Stimulated activated naive CD4-positive, alpha-beta T cell (primary cell): ENCODE measurements at places on chromosomes 12 and 14.

DNA sequence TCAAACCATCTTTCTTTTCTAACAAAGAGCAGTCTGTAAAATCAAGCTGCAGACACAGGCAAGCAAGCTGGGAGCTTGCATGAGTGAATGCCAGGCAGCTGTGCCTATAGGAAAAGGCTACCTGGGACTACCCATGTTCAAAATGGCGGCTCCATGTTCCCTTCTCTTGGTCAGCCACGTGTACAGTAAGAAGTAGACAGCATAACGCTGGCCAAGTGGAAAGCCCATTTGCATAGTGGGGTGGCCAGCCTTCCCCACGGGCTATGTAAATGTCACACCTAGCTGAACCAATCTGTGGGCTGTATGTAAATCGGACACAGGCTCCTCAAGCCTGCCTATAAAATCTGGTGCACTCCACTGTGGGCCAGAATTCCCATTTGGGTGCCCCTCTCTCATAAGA lies 117.1 kb downstream of the SYT10 start:
- DNase-seq, result no peak

GRCh38 chr12:8689681-8690080 lies 8.1 kb upstream of the RIMKLB start:
- DNase-seq, result no peak

DNA sequence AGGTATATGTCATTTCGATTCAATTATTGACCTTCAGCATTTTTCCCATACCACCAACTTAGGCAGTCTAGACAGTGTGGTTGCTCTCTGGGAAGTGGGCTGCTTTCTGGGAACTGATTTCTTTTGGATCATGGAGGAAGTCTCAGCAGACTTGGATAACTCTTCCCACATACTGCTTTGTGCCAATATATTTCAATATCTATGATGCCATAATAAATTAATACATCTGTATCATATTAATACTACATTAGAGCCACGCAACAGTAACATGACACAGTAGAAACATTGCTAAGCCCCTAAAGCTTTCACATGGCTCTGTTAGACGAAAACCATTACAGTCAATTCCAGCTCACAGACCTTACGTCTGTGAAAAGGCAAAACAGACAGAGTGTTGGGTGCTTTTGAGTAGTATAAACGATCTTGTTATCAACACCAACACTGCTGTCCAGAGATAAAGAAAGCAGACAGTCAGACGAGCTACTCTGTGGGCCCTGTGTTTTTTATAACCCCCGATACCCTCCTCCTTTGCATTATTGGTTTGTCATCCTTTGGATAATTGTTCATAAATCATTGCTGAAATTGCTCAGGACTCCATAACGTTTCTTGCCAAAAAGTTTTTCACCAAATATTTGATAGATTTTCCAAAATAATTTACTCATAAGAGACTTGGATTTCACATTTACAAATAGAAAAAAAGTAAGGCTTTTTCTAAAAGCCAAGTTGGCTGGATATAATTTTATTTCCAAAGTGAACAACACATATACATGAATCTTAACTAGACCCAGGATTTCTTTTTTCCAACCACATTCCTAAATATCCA lies 439.7 kb downstream of the ADAMTS20 start:
- DNase-seq, result no peak

DNA sequence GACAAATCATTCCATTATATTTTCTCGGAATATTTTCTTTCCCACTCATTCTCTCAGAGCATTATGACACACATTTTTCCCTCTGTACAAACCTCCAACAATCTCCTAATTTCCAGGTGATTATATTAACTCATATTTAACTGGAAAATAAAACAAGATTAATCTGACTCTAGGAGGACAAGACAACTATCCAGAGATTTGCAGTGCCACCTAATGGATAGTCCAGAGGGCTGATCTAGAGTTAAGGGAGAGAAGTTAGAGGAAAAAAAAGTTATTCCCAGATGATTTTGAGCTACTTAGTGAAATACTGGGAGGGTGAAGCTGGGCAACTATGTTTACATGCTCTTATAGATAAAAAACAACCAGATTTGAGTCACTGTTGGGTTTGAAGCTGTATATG lies 161.7 kb downstream of the ALX1 start:
- no peak for DNase-seq

- DNase-seq, result no peak
Measured at GRCh38 chr14:92565718-92566115, 52.1 kb downstream of the RIN3 start.

DNA sequence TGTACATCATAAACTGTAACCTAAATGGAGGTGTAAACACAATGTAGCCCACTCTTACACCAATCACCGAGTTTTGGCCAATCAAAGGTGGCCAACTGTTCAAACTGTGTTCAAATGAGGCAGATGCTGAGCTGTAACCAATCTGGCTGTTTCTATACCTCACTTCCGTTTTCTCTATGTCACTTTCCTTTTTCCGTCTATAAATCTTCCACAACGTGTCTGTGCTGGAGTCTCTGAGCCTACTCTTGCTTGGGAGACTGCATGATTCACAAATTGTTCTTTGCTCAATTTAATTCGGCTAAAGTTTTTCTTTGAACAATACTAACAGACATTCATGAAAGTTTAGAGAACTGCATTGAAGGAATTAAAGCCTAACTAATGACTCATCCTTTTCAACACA lies 547.1 kb upstream of the USP15 start:
- DNase-seq, result no peak

DNA sequence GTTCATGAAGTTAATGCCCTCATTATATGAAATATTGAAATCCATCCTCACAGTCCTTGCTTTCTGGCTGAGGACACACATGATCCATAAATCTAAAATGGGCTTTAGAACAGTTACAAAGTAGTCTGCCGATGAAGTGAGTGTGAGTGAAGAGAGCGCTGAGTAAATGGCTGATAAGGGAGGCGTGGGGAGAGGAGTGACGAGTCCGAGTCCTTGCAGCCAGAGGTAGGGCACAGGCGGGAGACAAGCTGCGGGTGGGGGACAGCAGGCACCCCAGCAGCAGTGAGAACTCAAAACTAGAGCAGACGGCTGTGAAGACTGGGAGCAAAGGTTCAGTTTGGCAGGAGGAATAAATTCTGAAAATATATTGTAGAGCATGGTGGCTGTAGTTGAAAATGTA lies 140.1 kb upstream of the ATP2B1 start:
- no peak for DNase-seq

DNA sequence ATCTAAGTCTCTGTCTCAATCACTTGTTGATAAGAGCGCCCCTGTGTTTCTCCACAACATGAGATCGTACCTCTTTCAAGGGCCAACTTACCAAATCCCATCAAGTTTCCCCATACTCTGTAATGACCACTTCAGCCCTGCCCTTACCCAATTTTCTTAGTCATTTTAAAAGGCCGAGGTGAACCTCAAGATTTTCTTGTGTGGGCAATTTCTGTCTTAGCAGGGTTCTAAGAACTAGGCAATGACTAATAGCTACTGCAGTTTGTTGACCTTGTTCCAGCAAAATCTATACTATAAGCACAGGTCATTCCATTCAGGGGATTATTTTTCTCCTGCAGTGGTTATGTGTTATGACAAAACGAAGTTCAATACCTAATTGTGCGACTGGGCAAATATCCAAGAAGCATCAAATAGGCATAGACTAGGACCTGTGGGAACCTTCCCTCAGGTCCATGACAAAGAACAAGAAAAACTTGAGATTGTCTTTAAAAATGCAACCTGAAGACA lies 359.8 kb downstream of the PCNX1 start:
- no peak for DNase-seq

DNA sequence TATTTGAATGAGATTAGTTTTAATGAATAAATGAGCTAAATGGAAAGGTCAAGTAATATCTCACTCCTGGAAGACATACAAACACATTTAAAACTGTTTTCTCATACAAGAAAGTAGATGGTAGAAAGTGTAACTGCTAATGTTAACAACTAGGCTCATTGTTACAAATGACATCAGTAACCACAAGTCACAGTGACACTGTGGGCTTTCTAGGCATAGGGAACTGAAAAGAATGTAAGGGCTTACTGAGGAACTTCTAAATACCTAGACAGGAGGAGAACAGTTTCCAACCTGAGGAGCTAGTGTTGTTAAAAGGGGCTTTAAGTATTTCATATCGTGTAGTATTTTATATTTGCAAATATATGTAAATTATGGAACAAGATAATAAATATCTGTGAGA lies 17.5 kb upstream of the ERGIC2 start:
- no peak for DNase-seq

- no peak for DNase-seq
Measured at GRCh38 chr12:42255866-42256261, 17.8 kb upstream of the YAF2 start.

DNA sequence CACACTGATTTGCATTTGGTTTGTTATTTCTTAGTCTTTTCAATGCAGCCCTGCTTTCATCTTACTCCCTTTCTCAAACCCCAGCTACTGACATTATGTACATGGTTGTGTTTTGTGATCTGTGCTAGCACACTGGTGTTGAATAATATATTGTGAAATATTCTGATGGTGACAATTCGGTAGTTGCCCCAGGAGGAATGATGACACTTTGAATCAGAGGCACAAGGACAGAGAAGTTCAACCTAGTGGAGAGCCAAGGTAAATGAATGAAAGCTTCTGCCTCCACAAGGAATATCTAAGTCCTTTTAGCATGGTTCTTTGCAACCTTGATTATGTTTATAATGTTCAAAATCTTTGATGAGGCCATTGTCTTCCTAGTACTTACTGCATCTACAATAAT lies 159.9 kb downstream of the PDE3A start:
- no peak for DNase-seq

DNA sequence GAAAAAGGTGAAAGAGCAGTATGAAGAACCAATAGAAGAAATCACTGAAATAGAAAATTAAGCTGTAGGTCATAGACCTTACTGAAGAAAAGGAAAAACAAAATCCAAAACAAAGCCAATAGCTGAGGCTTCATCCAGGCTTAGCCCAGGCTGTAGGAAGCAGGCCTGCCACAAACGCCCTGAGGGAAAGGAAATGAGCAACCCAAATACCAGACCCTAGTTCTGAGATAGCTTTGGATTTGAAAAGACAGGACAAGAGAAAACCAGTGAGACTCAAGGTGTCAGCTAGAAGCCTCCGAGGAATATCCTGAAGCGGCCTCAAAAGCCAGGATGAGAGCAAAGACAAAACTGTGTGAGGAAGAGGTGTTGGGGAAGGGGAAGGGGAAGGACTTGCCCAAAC lies 79.2 kb downstream of the FERMT2 start:
- DNase-seq, result no peak

GRCh38 chr12:111443586-111443985 lies 37.9 kb downstream of the SH2B3 start:
- no peak for DNase-seq

GRCh38 chr12:86827409-86827808 lies 571.2 kb upstream of the MGAT4C start:
- no peak for DNase-seq

- no peak for DNase-seq
Measured at GRCh38 chr14:76678244-76678800, 82.9 kb upstream of the VASH1 start.

GRCh38 chr12:93208011-93208410 lies 169.7 kb upstream of the NUDT4 start:
- no peak for DNase-seq

DNA sequence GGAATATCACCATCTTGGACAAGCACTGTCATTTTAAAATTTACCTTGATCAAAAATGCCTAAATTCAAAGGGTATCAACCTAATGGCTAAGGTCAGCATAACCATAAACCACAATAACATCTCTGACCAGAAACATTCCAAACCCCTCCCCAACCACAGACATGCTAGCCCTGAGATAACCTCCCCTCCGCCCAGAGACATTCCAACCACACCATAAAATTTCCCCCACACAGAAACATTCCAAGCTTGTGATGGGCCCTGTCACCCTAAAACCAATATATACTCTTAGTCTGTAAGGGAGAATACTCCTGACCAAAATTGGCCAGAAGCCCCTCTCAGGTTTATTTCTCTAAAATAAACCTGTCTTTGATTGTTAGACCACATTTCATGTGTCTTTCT lies 17.7 kb downstream of the EPYC start:
- no peak for DNase-seq

DNA sequence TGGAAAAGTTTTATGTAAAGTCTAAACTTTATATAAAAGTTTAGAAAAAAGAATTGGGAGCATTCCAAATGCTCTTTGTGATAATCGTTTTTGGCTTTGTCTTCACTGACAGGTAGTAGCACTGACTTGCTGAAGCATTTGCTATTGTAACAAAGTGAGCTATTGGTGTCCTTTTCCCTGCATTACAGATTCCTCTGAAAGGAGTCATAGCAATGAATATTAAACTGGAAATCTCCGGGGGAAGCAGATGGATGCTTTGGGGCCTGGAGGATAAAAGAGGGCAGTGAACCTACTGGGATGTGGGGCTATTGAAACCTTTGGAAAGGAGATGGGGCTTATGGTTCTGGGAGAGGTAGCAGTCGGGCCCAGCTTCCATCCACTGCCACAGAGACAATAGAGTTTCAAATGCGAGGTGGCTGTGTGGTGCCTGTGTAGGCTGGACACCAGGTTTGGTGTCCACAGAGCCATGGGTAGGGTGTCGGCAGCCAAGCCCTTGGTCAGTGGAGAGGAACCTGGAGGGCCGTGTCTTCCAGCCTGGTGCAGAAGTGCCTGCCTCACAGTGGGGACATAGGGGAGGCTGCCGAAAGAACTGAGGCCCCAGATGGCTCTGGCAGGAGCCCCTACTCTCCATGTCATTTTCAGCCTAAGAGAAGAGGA lies 10.1 kb downstream of the GSG1 start:
- no peak for DNase-seq

DNA sequence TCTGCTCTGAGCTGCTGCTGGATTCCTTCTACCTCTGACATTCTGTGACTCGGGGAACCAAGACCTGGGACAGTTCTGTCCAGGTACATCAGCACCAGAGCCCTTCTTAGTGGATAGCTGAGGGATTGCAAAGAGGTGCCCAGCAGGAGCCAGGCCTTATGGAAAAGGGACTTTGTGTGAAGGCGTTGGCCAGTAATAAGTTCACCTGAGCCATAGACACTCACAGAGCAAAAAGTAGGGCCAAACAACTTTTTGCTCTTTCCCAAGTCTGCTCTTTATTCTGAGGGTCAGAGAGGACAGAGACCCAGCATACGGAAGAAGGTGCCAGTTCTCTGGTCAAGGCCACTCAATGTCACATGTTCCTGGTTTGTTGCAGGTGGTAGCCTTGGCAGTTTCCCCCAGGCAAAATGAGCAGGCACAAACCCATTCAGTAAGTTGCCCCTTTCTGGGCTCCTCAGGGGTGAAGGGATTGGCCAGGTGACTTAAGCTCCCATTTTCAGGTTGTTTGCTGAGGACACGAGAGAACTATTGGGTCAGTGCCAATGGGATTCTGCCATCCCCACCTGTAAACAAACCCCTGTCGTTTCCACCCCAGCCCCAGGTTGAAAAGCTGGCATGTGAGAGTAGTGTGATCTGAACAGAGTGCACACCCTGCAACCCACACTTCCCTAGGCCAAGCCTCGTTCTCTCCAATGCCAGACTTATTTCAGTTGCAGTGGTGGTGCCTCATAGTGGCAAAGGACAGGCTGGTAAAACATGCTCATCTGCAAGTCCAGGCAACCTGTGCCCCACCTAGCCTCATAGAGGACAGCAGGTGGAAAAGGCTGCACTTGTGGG lies 150.3 kb downstream of the SMOC1 start:
- no peak for DNase-seq
